Activated CD4-positive, alpha-beta T cell treated with anti-CD3 and anti-CD28 coated beads for 24 hours (primary cell): ENCODE measurements at places on chromosomes 7 and 10.

GRCh38 chr10:121698336-121698735, 100.1 kb upstream of the FGFR2 start:
- DNase-seq = no peak

DNA sequence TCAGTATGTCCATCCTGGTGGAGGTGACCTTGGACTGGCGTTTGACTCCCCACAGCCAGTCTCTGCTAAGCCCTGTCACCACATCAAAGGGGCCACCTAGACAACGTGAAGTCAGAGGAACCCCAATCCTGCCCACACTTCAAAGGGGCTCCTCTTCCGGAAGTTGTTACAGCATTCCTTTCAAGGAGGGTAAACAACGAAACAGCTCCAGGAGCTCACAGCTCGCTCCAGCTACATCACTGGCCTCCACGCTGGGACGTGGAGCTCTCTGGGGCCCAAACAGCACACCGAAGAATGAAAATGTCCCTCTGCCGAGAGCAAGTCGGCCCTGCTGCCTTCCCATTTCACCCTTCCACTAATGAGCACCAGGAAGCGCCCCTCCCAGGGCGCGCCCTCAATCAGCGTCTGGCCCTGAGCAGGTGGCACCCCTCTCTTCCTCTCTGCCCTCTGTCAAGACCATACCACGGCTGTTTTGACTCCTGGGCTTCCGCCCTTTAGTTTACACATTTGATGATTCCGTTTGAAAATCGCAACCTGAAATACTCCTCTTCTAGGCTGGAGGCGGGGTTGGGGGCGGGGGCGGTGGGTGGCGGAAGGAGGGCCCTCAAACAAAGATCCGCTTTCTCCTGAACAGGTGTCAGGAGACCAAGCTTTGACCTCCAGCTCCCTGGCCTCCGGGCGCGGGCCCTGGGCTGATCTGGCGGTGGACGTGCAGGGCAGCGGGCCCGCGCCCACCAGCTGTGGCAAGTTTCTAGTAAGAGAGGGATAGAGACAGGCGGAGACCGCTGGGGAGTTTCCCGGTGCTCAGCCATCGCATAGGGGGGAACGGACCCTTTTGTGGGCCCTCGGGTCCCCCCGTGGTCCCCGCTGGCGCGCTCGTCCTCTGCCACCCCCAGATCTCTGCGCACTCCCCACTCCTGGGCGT, 53.1 kb upstream of the KDM7A start:
- DNase-seq = no peak

DNA sequence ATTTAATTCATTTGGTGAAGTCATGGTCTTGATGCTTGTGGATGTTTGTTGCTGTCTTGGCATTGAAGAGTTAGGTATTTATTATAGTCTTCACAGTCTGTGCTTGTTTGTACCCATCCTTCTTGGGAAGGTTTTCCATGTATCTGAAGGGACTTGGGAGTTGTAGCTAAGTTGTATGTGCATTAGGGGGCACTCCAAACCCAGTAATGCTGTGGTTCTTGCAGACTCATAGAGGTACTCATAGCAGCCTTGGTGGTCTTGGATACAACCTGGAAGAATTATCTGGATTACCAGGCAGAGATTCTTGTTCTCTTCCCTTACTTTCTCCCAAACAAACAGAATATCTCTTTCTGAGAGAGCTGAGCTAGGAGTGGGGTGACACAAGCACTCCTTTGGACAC, 93.2 kb downstream of the ADCYAP1R1 start:
- DNase-seq = no peak

- DNase-seq = no peak
These were observed 76.3 kb upstream of the ABCB5 start for GRCh38 chr7:20539201-20539600.

- no peak for DNase-seq
These were observed 130.2 kb downstream of the KCNMA1 start for GRCh38 chr10:77507291-77507880.

DNA sequence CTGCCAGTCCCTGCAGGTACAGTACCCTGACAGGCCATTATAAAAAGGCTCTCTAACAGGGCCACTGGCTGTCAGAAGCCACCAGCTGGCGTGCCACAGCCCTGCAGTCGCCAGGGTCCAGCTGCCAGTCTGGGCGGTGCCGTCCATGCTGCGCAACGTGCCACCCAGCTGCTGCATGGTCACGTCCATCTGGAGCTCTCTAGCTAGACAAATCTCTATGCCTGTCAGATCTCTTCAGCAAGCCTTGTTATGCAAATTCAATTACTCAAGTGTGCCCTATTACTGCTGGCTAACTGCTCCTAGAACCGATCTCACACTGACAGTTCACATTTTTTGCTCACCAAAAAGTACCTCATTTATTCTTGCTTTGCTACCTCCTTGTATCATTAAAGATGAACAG, 75.9 kb downstream of the HIBADH start:
- DNase-seq = no peak

GRCh38 chr7:15594461-15594860, 32.6 kb upstream of the AGMO start:
- DNase-seq = no peak

- DNase-seq = no peak
These were observed 40.3 kb upstream of the LHFPL3 start for GRCh38 chr7:104288137-104288536.

- DNase-seq = peak; percentile 40
These were observed 175.1 kb downstream of the SEPTIN7 start for GRCh38 chr7:35975851-35976454.
